ENCODE measurements at places on chromosomes 3 and 15.

DNA sequence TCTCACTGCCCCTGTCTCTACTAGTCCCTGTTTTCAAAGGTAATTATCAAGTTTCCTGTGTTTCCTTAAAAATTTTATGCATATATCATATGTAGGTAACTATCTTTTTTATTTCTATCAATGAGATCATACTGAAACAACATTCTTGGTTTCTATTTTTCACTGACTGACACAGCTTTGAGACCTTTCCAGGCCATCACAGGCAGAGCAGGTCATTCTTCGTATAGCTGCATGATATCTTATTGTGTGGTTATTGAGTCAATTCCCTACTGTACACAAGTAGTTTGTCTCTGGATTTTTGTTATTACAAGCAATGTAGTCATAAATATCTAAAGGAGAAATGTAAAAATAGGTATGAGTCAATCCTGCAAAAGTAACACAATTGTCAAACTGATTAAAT is 169.6 kb downstream of the CFAP20DC start:
- no peak for DNase-seq

DNA sequence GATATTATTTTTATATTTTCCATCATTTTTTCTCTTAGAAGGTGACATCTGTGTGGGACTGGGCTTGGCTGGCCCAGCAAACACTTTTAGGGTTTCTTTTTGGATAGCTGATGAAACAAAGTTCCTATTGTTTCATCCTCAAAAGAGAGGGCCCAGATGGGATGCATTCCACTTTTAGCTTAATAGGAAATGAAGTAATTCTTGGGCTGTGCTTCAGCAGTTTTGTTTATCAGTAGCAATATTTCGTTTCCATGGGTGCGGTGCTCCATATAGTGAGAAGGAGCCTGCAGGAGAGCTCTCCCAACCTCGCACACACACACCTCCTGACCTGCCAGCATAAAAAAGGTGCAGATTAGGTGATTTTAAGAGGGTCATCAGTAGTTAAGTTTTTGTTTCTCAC is 147.5 kb downstream of the AKAP13 start:
- no peak for DNase-seq

- no peak for DNase-seq
These were observed at the start of gene RBPMS2 for GRCh38 chr15:64775551-64776401. TSS of gene RBPMS2 (minus strand) at chr15:64775589. CDS start at chr15:64775319, 270 bp downstream.

DNA sequence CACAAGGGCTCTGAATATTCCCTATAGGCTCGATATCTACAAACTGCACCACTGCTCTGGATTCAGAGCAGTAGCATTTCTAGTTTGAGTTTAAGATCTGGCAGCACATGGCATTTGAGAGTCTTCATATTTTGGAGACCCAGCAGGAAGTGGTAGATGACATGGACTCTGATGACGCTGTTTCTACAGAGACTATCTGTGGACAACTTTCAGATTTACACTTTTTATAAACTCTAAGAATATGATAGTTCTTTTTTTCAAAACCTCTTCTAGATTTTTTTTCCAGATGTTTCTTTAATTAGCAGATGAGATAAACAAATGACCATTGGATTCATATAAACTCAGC is 35.8 kb downstream of the ARMC8 start:
- no peak for DNase-seq

DNA sequence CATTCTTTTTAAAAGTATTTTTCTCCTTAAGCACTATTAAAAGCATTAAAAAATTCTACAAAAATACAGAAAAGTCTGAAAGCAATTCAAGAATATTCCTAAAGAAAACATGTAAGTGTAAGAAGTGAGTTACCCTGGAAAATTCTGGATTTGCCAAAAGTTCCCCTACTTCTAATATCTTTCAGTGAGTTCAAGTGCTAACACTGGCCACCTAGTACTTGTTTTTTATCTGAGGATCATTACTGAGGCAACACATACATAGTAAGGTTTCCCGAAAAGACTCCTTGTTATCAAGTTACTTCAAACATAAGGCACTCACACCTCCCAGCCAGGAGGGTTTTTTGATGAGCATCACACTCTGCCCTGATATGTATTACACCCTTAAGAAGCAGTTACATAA is 158.4 kb downstream of the TIGIT start:
- DNase-seq, result peak; percentile 67

- DNase-seq, result no peak
These were observed 1.5 kb downstream of the DLL4 start for GRCh38 chr15:40930430-40931299.

DNA sequence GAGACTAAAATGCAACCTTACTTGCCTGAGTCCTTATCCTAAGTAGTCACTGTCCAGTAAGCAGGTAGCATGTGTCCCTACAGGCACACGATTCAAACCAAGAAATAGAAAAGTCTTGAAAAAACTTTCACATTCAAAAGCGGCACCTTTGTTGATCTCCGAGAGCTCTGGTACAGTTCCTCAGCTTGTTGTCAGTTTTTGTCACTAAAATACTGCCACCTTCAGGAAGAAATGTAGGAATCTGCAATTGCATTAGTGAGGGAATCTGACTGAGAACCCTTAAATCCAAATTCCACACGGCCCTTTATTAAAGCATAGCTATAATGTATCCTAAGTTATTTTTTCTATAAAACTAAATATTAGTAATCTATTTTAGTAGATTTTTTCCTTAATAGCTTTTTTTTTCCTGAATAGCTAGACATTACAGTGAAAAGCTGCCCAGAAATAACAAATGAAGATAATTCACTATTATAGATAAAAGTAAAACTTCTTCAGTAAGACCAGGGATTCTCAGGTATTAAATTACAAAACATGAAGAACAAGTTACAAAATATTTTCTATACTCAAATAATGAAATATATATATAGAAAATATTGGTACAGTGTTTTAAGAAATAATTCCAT is 44.0 kb downstream of the CCDC54 start:
- peak; percentile 91 for DNase-seq

- DNase-seq, result no peak
These were observed 302.0 kb downstream of the DIPK2A start for GRCh38 chr3:144273601-144274000.

- no peak for DNase-seq
These were observed 366.6 kb downstream of the AGBL1 start for GRCh38 chr15:86446253-86446640.

DNA sequence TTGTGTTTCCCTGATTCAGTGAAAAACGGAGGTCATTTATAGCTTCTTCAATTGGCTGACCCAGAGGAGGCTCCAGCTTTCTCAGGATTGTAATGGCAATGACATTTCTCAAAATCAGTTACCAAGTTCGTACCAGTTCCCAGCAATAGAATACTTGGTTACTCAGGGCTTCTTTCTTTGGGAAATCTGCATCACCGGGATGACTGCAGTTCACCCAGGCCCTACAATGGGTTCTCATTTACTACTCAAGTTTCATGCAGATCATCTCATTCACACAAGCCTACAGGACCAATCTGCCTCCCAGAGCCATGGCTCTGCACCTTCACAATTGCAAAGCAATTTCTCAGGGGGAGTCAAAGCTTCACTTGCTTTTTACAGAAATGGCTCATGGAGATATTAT is 109.6 kb downstream of the FHIT start:
- DNase-seq, result no peak
